ENCODE measurements at places on chromosomes 2 and 18.

GRCh38 chr2:182890305-182890704 is 23.9 kb upstream of the FRZB start:
- DNase-seq = no peak

DNA sequence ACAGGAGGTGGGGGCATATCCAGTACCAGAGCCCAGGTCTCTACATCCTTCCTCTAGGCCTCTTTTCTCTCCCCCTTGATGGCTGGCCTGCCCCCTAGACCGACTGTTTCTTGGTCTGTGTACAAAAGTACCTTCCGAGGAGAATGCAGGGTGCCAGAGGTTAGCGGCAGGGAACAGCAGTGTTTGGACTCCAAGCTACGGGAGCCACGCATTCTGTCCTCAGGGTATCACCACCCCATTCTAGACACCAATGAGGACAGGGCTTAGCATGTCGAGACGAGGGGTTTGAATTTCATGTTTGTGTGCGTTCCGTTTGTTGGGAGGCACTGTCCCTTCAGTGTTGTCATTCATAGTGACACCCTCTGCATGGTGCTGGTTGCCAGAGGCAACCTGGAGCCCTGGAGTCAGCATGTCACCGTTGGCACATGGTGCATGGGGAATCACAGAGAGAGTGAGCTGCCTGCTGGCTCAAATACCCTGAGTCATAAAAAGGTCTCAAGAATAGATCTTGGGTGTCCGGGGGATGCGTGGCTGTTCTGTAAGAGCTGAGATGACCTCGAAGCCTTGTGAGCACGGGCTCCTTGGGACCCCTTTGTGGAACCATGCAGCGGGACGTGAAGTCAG is 57.2 kb upstream of the LDLRAD4 start:
- DNase-seq = no peak

- DNase-seq = no peak
Measured at GRCh38 chr2:76579911-76580310, 869.2 kb upstream of the GCFC2 start.

DNA sequence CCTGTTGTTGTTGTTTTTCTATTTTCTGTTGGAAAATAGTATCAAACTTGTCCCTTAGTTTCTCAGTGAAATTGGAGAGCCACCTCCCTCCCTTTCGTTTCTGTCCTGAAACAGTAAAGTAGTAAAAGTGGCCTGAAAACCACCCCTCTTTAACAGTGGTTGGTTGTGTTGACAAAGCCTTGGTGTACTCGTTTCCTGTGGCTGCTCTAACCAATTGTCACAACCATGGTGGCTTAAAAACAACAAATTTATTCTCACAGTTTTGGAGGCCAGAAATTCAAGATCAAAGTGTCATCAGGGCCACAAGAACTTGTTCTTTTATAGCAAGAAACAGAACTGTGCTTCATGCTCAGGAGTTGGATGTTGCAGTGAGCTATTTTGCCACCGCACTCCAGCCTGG is 4.0 kb upstream of the DYSF start:
- no peak for DNase-seq

DNA sequence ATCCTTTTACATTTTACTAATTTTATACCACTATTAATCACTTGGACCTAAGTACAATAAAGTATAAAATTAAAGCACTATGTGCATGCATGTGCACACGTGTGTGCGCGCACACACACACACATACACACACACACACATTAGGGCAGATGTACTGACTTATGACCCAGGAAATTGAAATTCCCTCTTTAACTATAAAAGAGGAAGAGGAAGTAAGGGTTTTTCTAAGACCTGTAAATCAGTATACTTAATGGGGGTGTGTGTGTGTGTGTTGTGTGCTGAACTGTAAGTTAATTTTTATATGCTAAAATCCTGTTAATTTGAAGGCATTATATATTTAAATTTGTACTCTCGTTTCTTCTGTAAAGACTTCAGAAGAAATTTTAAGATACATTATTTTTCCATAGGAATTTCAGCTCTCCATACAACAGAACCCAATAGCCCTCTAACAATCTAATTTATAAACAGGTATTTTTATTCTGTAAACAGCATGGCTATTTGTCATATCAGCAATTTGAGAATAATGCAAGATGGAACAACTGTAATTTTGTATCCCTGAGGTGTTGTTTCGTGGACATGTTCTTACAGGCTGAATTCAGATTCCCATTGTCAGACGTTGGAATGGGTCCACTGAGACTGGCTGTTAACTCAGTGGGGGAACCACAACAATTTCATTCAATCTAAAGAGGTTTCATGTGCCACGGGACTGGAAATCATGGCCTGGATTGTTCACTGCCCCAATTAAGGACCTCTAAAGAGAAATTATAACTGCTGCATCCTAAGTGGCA is 90.9 kb downstream of the PLA2R1 start:
- no peak for DNase-seq

DNA sequence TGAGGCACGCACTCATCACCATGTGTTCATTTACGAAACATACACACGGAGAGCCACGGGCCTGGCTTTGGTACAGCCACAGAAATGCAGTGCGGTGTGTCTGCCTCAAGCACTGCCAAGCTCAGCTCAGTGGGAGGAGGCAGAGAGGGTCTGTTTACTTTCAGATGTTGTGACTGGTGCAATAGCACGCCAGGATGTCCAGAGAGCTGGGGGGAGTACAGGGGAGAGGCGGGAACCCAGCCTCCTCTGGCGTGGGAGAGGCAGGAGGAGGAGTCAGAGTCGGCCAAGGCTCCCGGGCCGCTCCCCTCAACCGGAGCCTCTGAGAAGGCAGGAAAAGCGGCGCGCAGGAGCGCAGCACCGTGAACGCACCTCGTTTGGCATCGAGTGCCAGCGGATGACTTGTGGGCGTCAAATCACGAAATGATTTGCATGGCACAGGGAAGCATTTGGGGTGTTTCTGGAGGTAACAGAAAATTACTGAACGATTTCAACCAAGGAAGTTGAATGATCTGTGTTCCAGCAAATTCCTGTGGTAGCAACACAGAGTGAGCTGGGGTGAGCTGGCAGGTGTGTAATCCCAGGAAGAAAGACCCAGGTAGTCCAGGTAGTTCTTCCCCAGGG is 143.0 kb downstream of the ZNF516 start:
- peak; percentile 77 for DNase-seq

- no peak for DNase-seq
Measured at GRCh38 chr2:66698091-66698490, 263.2 kb downstream of the MEIS1 start.

- no peak for DNase-seq
Measured at GRCh38 chr2:2291500-2292260, 39.4 kb downstream of the MYT1L start.

GRCh38 chr18:57915248-57915647 is 112.1 kb upstream of the ATP8B1 start:
- no peak for DNase-seq

GRCh38 chr18:36532394-36532793 is 234.9 kb downstream of the FHOD3 start:
- DNase-seq = no peak

DNA sequence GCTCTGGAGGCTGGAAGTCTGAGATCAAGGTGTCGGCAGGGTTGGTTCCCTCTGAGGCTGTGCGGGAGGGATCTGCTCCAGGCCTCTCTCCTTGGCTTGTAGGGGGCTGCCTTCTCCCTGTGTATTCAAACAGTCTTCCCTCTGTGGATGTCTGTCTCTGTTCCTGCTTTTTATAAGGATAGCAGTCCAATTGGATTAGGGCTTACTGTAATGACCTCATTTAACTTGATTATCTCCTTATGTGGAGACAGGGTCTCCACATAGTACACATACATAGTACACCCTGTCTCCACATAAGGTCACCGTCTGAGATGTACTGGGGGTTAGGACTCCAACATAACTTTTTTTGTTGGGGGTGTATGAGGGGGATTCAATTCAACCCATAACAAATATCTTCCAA is 30.5 kb downstream of the TCF7L1 start:
- no peak for DNase-seq

- no peak for DNase-seq
Measured at GRCh38 chr2:72159211-72159993, 11.7 kb upstream of the CYP26B1 start.

GRCh38 chr2:239609162-239609561 is 208.3 kb upstream of the HDAC4 start:
- no peak for DNase-seq

GRCh38 chr18:80105369-80106167 is 3.5 kb upstream of the ADNP2 start:
- no peak for DNase-seq

DNA sequence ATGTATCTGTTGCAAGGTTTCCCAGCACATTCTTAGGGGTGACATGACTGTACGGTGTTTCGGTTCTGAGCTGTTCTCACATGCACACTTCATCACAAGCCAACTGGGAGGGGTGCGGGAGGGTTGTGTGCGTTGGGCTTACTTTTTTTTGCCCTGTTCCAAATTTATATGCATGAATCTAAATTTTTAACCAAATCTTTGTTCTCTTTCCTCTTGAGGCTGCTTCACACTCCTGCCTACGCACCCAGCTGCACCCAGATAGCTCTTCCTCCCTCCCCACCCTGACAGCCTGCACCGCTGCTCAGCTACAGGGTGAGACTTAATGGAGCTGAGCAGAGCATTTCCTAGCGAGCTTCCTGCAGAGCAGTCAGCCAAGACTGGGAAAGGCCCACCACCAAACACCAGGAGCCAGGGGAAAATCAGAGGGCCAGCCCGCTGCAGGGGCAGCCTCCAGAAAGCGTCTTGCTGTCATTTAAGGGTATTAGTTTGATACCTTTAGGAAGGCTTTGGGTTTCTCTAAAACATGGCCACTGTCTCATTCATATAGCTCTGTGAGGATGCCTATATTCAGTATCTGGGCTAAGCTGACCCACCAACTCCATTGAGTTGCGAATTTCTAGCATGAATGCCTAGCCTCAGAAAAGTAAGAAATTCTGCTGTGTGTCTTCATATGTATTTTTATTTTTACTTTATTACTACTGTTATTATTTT is 84.5 kb downstream of the POU3F3 start:
- no peak for DNase-seq

GRCh38 chr2:126859631-126860030 is 39.1 kb upstream of the TEX51 start:
- no peak for DNase-seq

GRCh38 chr2:199861132-199861774 is 10.3 kb upstream of the FTCDNL1 start:
- DNase-seq = no peak

GRCh38 chr2:148876202-148876594 is 1.2 kb downstream of the KIF5C start:
- DNase-seq = no peak

- DNase-seq = peak; percentile 64
Measured at GRCh38 chr2:12106440-12107080, 360.1 kb downstream of the LPIN1 start.

- DNase-seq = no peak
Measured at GRCh38 chr2:6523476-6523875, 342.2 kb downstream of the CMPK2 start.

- no peak for DNase-seq
Measured at GRCh38 chr2:129469389-129469788, 510.1 kb upstream of the RAB6C start.

DNA sequence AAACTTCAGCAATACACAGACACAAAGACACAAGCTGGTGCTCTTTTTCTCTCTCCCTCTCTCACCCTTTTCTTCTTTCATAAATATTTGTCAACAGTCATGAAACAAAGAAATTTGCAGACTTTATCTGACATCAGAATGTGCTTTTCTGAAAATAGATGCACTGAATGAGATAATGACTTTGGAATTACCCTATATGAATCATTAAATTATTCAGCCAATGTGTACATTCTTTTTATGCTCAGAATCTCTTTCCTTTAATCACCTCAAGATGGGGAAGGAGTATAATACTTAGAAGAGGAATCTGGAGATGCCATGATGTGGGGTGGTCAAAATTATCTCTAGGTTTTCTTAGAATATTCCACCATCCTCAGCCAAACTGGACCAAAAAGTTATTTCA is 289.9 kb downstream of the LRRTM1 start:
- DNase-seq = no peak

GRCh38 chr18:24126155-24126961 is 12.5 kb upstream of the CABYR start:
- DNase-seq = no peak

DNA sequence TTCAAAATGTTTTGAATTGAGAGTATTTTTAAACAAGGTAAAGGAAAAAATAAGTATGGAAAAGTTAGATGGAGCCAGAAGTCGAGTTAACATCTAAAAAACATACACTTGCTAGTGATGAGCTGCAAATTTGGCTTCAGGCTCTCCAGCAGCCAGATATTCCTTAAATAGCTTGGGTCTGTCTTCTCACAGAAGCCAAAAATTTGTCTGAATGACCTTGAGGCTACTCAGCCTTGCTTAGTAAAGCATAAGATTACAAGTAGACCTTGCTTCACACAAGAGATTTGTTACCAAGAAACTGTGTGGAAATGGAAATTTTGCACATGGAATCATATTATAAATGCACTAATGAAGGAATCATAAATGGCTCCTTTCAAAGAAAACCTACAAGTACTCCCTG is 40.8 kb upstream of the GRB14 start:
- DNase-seq = no peak

DNA sequence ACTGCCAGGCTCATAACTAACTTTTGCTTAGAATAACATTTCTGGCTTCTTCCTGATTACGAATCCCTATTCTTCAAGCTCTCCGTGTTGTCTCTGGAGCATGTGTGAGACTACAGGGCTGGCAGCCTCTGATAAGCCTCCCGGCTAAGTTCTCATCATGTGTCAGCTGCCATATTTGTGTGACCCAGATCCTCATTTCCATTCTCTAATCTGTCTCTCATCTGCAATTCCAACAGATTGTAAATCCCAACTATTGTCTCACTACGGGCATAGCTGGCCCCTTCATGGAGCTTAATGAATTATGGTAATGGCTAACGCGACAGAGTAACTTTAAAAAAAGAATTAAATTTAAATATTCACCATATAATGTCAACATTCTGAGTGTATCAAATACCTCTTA is 165.4 kb downstream of the CMPK2 start:
- no peak for DNase-seq

DNA sequence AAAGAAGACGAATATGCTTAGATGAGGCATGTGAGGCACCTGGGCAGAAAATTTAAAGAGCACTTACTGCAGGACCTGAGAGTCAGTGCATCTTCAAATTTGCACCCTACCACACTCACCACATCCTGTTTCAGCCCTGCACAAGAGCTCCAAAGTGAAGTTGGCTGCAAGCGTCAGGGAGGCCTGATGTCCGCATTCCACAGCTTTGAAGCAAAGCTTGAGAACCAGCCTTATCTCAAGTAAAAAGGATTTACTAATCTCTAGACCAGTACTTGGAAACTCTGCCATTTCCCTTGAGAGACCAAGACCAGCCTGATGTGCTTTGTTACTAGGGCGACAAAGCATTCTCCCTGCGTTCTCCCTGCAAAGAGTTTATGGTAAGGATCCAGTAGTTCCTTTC is 3.4 kb upstream of the ASNSD1 start:
- DNase-seq = no peak

DNA sequence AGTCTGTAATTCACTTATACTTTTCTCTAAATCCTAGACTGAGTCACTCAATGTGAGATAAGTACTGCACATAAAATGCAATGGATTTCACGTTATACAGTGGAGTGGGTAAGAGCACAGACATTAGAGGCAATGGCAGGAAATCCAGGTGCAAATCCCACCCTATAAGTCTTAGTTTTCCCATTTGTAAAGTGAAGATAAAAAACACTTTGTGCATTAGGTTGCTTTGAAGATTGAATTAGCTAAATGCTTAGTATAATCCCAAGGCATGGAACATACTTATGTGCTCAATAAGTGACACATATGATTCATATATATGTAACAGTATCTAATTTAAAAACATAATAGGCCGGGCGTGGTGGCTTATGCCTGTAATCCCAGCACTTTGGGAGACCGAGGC is 10.5 kb downstream of the ACTG2 start:
- no peak for DNase-seq
